Stimulated activated CD4-positive, alpha-beta T cell treated with anti-CD3 and anti-CD28 coated beads, TNF-alpha, amount 100 ng/mL, for 24 hours (primary cell): ENCODE measurements at places on chromosomes 2 and 18.

DNA sequence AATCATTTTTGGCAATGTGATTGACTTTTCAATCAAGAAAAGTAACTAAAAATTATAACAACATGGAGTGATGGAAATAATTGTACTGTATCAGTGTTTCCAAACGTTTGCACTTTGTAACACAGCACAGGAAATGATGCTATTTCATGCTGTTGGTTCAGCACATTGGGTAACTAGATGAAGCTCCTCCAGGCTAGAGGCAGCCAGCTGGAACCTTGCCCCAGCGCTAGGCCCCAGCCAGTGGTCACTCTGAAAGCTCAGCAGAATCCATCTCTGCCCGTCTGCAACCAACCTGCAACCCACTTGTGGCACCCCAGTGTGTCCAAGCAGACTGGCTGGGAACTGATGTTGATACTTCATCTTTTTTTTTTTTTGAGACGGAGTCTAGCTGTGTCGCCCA, 15.3 kb downstream of the UNC50 start:
- DNase-seq = no peak

GRCh38 chr2:8543383-8544170, 138.3 kb upstream of the ID2 start:
- DNase-seq = peak; percentile 54

- peak; percentile 39 for DNase-seq
Measured at GRCh38 chr18:58687871-58688308, 16.6 kb downstream of the MALT1 start.

DNA sequence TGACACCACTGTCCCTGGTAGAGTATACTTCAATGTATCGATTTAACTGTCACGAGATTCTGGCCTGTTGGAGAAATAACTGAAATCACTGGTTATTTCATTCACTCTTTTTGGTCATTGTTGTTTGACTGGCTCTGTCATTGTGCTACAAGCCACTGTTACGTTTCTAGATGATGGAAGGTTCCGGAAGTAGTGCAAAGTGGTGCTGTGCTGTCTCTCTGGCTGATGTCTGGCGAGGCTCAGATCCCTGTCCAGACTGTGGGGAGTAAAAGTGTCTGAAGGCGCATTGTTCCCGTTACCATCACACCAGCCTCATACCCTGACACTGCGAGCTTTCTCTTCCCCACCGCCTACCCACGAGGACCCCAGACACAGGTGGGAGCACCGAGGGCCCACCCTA, 11.7 kb downstream of the CNDP1 start:
- DNase-seq = no peak

DNA sequence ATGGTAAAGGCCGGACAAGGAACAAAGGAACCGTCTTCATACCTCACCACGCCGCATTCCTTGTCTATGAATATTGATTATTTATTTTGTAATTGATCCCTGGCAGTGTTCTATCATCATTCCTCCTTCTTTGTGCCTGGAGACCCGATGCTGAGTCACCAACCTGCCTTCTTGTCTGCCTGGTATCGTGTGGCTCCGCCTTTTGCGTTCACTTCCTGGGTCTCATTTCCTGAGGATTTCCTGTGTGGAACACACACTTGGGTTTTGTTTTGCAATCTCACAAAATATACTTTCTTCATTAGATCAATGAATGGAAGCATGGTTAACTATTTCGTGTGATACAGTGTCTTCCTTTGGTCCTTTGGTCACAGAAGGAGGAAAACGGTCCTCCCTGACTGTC, 95.5 kb upstream of the SNTG2 start:
- no peak for DNase-seq

- no peak for DNase-seq
Measured at GRCh38 chr2:208092093-208092832, 32.1 kb downstream of the CRYGD start.

- no peak for DNase-seq
Measured at GRCh38 chr2:30940839-30941238, 133.6 kb upstream of the CAPN13 start.

DNA sequence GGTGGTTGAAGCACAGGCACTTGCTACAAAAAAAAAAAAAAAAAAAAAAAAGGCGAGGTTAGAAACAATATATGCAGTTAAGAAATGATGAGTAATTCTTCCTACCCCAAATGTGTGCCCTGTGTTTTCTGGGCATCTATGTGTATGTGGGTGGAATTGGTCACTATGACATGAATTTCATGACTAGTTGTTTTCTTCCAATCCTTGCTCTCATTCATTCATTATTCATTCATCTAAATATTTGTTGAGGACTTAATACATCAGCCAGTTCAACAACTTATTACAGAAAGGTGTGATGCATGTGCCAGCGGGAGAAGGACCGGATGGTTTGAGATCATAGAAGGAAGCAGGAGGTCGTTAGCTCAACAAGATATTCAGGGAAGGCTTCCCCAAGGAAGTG, 8.3 kb upstream of the EGR4 start:
- no peak for DNase-seq

DNA sequence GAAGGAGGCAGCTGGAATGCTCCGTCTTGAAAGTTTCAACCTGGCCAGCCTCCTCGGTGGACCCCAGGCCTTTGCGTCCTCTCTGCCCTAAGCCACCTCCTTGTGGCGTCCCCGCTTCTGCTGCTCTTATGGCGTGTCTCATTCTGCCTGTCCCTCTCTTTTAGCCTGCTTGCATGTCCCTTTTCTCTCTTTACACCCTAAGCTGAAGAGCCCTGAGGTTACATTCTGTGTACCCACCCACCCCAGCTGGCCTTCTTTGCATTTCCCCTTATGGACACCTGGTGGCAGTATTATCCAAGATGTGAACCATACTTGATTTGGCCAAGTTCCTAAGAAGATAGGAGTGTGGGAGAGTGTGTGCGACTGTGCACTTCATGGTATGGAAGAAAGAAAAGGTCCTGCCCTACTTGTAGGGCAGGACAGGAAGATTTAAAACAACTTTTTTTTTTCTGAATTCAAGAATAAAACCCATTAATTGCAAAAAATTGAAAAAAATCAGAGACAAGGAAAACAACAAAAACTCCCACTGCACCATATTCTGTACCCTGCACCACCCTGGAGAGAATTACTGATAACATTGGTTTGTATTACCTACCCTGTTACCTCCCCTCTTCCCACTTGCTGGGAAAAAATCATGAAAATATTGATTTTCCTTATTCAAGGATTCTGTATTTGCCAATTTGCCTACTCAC, 77.4 kb downstream of the DYSF start:
- DNase-seq = no peak

DNA sequence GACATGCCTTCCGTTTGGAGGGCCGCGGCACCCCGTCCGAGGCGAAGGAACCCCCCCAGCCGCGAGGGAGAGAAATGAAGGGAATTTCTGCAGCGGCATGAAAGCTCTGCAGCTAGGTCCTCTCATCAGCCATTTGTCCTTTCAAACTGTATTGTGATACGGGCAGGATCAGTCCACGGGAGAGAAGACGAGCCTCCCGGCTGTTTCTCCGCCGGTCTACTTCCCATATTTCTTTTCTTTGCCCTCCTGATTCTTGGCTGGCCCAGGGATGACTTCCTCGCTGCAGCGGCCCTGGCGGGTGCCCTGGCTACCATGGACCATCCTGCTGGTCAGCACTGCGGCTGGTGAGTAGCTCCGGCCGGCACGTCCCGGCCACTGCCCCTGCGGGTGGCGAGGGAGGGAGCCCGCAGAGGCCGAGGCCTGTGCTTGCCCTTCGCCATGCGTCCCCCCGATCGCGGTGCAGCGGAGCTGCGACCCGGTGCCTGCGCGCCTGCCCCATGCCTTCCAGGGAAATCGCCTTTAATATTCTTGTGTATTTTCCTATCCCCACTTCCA, 1.2 kb downstream of the BMPR2 start:
- no peak for DNase-seq

DNA sequence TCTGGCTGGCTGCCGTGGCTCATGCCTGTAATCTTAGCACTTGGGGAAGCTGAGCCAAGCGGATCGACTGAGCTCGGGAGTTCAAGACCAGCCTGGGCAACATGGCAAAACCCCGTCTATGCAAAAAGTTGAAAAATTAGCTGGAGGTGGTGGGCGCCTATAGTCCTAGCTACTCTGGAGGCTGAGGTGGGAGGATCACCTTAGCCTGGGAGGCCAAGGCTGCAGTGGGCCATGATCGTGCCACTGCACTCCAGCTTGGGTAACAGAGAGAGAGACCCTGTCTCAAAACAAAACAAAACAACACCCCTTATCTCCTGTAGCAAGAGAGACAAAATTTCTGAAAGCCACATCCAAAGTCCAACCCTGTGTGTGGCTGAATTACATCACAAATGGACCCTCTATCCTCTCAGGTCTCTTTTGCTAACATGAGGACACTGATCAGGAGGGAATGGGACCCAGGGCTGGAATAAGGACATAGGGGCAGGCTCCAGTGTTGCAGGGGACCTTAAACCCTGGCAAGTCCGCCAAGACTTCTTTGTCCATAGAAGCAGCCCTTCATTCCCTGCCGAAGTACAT, 64.8 kb downstream of the PSMG2 start:
- DNase-seq = no peak

- DNase-seq = no peak
Measured at GRCh38 chr2:235630718-235631296, 137.0 kb downstream of the AGAP1 start.

DNA sequence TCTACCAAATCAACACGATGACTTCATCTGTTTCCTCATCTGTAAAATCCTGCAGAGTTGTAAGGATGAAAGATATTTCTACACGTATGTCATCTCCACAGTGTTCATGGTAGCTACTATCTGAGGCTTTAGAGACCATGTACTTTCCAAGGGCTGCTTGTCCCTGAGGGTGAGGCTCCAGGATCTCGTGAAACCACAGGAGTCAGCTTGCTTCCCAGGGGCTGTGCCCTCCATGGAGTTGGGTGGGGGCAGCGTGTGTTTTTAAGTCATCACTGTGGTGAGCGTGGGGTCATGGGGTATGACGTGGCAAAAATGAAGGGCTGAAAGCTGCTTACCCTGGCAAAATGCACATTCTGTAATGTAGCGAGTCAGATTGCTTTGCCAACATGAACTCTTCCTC, 81.6 kb downstream of the ASAP2 start:
- no peak for DNase-seq

- no peak for DNase-seq
Measured at GRCh38 chr18:56402872-56403516, 235.4 kb downstream of the TXNL1 start.
